ENCODE measurements at places on chromosomes 3 and 15.

DNA sequence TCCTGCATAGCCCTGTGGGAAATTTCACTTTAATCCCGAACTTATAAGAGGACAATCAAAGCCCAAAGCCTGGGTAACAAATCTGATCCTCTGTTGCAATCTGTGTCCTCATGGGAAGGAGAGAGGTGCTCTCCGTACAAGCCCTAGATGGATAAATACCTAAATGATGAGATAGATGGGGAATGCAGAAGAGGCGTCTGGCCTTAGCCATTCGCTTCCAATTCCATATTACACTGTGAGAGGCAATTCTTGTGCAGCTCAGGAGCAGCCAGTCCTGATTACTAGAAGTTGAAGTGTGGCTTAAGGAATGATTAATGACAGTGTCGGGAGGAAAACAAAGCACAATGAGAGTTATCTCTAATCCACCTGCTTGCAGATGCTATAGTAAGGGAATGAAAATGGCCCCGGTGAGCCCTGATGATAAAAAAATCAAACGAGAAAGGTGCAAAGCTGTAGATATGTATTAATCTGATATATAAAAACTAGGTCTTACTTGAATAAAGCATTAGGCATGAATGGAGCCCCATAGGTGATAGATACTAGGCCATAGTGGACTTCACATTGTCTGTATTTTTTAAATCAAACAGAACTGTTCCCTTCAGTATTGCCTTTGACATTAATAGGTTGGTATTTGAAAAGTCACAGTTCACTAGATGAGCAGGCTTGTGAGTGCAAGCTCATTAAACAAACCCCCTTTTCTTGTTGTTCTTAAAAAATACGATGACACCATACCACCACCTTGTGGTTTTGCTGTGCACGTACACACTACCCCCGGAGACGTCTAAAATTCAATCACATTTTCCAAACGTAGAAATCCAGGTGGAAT, 54.2 kb upstream of the TMCO5A start:
- peak; percentile 43 for DNase-seq

DNA sequence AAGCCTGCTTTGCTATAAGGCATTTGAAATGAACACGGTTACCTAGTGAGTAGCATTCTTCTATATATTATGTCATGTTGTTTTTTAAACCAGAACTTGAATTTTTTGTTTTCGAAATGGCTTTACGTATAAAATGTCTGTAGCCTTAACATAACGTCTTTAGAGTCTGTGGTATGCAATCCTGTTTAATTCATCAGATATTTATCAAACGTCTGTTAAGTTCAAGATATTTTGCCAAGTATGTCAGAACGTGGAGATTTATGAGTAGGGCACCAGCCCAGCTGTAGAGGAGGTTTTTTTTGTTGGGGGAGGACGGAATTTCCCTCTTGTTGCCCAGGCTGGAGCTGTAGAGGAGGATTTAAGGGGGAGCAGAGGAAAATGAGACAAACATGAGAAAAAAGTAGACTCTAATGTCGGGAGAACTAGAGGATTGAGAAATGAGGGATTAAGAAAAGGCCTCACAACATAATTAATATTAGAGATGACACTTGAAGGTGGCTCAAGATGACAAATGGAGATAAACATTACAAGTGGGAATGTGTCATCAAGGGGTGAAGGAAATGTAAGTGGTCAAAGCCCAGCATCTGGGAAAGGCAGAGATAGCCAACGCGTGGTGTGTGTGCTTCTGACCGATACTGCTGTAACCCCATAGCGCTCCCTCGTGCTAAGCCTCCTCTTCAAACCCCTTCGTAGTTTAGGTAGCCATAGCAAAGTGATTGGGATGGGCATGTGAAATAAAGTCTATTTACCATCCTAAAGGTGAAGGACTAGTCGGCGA, 154.0 kb upstream of the GOLGA6L4 start:
- DNase-seq = no peak

DNA sequence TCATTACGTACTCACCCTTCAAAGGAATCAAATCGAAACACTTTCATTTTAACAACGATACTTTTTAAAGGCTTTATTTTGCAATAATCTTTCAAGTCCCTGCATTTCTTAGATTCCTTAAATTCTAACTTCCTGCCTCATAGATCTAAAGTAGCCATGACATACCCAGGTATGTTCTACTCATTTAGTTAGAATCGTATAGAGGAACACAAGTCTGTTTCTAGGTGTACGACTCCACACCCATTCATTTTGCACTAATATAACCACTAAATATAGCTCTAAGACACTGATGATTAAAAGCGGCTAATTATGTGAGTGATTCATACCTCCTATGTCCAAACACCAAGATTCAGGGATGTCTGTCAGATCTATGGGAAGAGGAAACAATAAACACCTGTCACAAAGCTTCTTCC, 1.3 kb downstream of the ATP13A3 start:
- DNase-seq = no peak

DNA sequence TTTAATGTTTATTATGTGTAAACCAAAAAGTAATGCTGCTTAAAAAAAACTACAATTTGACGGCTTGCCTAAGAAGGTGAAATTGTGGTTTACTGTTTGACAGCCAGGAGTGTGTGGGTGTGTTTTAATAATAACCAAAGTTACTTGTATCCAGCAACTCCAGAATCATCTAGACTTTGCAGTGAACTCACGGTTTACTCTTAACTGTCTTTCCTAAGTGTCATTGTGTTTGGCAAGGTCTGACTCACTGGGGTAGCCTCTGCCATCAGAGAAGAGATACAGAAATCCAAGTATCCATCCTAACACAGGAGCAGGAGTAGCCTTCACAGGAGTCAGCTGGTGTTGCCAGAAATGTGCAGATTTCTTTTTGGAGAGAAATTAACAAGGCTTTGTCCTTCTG, 151.1 kb downstream of the CTNNB1 start:
- DNase-seq = no peak

GRCh38 chr15:98689431-98689861, 41.1 kb downstream of the IGF1R start:
- DNase-seq = no peak

DNA sequence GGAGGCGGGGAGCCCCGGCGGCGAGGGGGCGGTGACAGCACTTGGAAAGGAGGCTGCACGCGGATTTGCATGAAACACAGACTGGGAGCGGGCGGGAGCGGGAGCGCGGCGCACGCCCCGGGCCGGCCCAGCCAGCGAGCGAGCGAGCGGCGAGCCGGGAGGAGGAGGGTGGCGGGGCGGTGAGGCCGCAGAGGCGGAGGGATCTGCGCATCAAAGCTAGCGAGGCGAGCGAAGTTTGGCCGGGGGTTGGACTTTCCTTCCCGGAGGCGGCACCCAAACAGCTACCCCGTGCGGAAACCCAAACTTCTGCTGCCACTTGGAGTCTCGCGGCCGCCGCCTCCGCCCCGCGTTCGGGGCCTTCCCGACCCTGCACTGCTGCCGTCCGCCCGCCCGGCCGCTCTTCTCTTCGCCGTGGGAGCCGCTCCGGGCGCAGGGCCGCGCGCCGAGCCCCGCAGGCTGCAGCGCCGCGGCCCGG, at the start of gene SMAD3:
Gene SMAD3 (plus strand): TSS at position 72 of the 475 bp plus-strand sequence. CDS start 553 bp downstream, outside the sequence.
- DNase-seq = peak; percentile 26

DNA sequence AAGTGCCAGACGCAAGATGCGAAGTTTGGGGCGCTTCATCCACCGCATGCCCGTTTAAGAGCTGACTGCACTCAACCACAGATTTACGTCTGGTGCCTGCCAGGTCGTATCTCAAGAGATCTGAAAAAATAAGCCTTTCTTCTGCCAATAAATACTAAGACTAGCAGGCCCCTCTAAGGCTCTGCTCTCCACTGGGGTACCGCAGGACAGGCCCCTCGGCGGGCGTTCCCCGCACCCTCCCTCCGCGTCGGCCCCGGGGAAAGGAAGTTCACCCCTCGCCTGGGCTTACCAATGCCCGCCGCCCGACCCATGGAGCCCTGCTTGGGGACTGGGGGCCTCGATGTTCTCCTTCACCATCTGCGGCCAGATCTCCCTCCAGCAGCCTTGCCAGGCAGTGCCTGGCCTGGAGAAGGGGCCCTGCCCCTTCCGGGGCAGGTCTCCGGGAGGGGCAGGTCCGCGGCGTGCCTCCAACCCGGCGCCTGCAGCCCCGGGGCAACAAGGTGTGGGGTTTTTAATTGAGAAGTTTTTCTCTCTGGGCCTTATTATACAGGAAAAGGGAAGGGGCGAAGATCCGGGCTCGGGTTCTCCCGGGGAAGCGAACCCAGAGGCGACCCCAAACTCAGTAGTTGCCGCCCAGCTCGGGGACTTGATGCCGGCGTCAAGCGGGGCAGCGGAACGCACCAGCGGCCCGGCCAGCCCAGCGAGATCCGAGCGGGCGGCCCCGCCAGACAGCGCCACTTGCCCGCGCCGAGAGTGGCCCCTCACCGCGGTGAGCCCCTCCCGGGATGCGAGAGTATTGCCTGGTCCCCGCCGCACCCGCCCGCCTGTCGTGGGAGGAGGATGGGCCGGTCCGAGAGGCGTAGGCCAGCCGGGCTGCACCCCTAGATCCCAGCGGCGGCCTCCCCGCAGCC, 735 bp downstream of the GOLGA8B start:
- DNase-seq = no peak

DNA sequence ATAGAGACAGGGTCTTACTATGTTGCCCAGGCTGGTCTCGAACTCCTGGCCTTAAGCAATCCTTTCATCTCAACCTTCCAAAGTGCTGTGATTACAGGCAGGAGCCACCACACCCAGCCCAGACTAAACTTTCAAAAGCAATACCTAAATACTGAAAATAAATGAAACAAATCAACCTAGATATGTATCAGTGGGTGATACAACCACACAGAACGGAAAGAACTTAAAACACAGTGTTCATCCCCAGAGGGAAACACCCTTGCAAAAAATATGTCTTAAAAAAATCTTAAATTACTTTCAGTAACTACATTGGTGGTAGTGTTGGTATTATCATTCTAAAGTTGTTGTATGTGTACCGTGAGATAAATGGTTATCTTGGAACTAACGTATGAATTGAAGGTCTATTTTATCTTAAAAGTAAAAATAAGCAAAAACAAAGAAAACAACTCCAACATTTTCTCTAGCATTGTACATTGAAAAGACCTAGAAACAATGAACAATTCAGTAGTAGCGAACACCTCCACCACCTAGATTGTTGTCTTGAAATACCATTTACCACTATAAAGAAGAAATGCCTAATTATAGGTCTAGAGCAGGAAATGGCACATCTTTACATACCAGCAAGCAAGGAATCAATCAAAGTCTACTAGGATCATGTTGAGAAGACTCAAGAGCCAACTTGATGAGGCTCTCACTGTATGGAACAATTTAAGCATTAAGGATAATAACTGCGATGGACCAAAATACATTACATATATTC, 24.7 kb downstream of the SLTM start:
- DNase-seq = no peak

GRCh38 chr15:61509327-61509840, 280.3 kb upstream of the RORA start:
- DNase-seq = no peak

GRCh38 chr3:151174351-151174750, 28.7 kb downstream of the GPR171 start:
- no peak for DNase-seq

DNA sequence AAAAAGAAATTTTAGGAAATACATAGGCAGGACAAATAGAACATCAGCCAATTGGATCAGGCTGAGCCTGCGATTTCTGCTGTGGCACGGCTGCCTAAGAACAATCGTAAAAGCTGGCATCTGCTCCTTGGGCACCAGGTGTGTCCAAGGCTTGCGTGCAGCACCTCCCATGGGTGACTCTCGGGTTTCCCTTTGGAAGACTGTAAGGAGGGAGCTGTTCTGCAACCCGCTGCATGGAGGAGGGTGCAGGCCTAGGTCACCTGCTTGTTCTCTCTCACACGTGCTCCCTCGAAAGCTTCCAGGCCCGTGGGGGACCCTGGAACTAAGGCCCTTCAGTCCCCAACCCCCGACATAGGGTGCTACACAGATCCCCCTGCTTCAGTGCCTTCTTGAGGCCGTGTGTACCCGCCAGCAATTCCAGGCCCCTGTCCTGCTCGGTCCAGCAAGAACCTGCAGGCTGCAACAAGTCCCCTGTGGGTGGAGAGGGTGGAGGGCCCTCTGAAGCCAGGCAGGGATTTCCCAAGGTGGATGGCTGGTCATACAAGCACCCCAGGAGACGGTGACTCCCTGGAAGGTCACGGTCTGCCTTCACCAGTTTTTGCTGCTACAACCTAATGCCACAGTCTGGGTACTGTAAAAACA, 3.4 kb downstream of the GP9 start:
- DNase-seq = no peak

DNA sequence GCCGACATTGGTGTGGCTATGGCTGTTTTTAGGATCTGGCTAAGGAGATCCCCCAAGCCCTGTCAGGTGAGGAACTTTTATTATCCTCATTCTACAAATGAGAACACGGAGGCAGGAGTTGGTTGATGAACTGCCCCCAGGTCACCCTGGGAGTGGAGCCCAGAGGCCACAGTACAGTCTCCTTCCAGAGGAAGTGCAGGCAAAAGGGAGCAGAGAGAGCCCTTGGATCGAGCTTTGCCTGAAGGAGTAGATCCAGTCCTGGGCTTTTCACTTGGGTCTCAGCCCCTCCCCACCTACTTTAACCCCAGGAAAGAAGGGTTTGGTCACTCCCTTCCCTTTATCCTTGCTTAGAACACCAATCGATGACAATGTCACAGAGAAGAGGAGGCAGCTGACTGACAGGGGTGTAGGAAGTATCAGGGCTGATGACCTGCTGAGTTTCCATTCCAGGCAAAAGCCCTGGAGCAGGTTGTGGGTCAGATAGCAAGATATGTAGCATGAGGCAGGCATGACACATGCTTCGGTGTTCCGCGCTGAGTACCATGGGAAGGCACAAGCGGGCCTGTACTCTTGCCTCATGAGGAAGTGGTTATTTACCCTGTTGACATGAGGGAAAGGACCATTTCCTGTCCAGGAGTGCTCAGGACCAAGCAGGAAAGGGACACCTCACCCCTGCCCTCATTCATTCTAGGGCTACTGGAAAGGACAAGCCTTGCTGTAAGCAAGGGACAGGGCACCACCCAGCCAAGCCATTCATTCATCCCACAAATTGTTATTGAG, 5.8 kb upstream of the PLA2G4D start:
- DNase-seq = no peak

- DNase-seq = no peak
Measured at GRCh38 chr15:29104566-29104880, 165.1 kb downstream of the NSMCE3 start.

GRCh38 chr3:2094941-2095340, 3.7 kb upstream of the CNTN4 start:
- no peak for DNase-seq

DNA sequence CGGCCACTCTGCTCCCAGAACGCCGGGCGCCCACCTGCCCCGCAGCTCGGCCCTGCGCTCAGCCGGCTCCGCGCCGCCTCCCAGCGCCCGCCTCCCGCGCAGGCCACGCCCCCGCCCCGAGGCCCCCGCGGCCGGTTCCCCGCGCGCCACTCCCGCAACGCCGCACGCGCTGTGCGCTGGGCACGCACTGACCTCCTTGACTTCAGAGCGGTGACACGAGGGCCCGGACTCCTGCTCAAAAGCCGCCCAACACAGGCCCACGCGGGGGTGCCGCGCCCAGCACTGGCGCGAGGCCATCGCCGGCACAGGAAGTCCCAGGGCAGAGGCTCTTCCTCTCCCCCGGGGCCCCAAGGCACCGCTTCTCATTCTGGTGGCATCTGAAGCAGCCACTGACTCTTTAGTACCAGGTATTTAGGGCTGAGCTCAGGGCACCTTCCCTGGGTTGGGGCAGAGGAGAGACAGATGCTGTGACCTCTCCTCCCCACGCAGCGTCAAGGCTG, 12.4 kb downstream of the TNK2 start:
- peak; percentile 65 for DNase-seq

GRCh38 chr3:139199421-139200010, 144.3 kb upstream of the MRPS22 start:
- no peak for DNase-seq

- no peak for DNase-seq
Measured at GRCh38 chr3:130517602-130518001, 625 bp downstream of the COL6A6 start.
